HCT116 (cell line): ENCODE measurements at places on chromosomes 4 and X. TPM values are rescaled to one million over a fixed set of nuclear protein-coding genes. Genes with fewer than 3 reads are reported as not detected.

The POU3F4 gene
- not detected for total RNA-seq

The P2RY4 gene
- total RNA-seq: not detected

The AFM gene
- total RNA-seq: not detected

GRCh38 chr4:152996111-152996571 lies 60.0 kb downstream of the FHDC1 start:
- H3K27me3 ChIP-seq: no peaks in the 10 kb centered on the region
- no peaks in the 10 kb centered on the region; the same call in 1 of the 2 replicates for H3K4me1 ChIP-seq
- no peak overlapping the region for H3K27ac ChIP-seq
- no peak for DNase-seq
- no peaks in the 10 kb centered on the region for H3K36me3 ChIP-seq
- H3K4me3 ChIP-seq: no peak overlapping the region

DNA sequence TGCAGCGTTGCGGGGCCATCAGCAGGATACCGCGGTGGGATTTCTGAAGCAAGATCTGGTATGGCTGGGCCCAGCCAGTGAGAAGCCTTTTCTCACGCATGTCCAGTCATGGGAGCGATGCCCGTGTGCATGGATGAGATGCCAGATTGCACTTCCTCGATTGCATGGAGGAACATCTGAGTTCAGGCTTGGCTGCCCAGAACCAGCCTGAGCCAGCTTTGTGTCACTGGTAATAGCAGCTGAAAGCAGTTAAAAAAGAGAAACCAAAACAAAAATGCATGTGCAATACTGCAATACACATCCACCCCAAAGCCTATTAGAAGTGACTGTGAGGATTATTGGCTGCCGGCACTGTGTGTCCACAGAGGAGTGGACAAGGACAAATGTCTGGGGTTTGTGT lies 59.3 kb downstream of the PSAPL1 start:
- H3K4me1 ChIP-seq: no peaks in the 10 kb centered on the region
- H3K27me3 ChIP-seq: no peaks in the 10 kb centered on the region
- DNase-seq: no peak
- no peak overlapping the region for H3K4me3 ChIP-seq

GRCh38 chr4:25970691-25971432 lies 56.8 kb downstream of the SMIM20 start:
- DNase-seq: no peak
- H3K4me3 ChIP-seq: no peak overlapping the region
- H3K27ac ChIP-seq: no peak overlapping the region
- no peaks in the 10 kb centered on the region for H3K27me3 ChIP-seq
- no peaks in the 10 kb centered on the region for H3K36me3 ChIP-seq
